ENCODE measurements at places on chromosomes 11 and 22. TPM values are rescaled to one million over a fixed set of nuclear protein-coding genes. Genes with fewer than 3 reads are reported as not detected.

TEX12 gene
- not detected for total RNA-seq

DNA sequence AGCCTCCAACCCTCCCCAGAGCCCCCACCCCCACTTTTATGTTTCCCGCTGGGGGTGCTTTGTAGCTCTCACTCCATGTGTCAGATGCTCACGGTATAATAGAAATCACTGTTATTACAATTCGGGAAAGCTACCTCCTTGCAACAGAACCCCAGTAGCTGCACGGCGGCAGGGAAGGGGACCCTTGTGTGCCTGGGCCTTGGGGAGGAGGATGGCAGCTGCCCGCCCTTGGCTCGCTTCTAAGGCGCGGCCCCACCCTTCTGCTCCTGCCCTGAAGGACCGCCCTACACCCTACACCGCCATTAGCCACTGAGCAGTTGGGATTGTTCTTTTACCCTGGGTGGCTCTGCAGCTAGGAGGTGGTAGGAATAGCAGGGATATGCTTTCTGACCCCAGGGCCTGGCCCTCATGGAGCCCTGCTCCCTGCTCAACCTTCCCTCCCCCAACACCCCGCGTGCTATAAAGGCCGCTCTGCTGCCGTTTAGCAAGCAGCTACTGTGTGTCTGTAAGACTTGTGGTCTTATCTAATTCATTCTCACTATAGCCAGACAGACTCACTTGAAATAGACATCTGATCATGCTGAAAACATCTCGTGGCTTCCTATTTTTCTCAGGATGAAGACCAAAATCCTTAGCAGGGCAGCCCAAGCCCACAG, 219.7 kb downstream of the CEP164 start:
- H3K4me1 ChIP-seq, result no peaks in the 10 kb centered on the region
- no peak overlapping the region for H3K27ac ChIP-seq
- no peak overlapping the region for H3K4me3 ChIP-seq
- H3K36me3 ChIP-seq, result no peaks in the 10 kb centered on the region
- peaks cover 2% of the 10 kb centered on the region for H3K27me3 ChIP-seq

DNA sequence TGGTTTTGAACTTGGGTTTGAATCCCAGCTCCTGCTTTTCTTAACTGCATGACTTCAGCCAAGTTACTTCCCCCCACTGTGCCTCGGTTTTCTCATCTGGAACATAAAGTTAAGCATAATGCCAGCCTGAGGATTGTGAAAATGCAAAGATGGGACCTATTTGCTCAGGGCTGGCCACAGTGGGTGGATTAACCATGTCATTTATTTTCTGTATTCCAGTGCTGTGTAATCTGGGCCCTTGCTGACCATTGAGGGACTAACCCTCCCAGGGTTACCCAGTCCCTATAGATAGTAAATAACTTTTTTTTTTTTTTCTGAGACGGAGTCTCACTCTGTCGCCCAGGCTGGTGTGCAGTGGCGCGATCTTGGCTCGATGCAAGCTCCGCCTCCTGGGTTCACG, 1.5 kb upstream of the VPREB3 start:
- H3K27me3 ChIP-seq, result no peaks in the 10 kb centered on the region
- DNase-seq, result no peak
- H3K4me1 ChIP-seq, result peaks cover 16% of the 10 kb centered on the region
- no peak overlapping the region for H3K27ac ChIP-seq
- no peak overlapping the region for H3K4me3 ChIP-seq
- H3K36me3 ChIP-seq, result no peaks in the 10 kb centered on the region

DNA sequence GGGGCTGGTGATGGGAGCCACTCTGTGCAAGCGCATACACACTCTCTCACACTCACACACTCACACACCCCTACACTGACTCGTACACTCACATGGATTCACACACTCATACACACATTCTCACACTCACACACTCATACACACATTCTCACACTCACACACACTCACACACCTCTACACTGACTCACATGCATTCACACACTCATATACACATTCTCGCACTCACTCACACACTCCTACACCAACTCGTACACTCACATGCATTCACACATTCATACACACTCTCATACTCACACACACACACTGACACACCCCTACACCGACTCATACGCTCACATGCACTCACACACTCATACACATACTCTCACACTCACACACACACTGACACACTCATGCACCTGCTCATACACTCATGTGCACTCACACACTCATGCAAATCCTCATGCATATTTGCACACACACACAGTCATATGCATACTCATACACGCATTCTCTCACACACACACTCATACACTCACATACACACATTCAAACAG, 5.1 kb downstream of the KRTAP5-11 start:
- H3K36me3 ChIP-seq, result no peaks in the 10 kb centered on the region
- H3K27ac ChIP-seq, result no peak overlapping the region
- peaks cover 2% of the 10 kb centered on the region for H3K27me3 ChIP-seq
- DNase-seq, result no peak

GRCh38 chr11:79212741-79213190, 228.1 kb downstream of the TENM4 start:
- no peaks in the 10 kb centered on the region for H3K4me1 ChIP-seq
- no peaks in the 10 kb centered on the region for H3K36me3 ChIP-seq
- H3K27me3 ChIP-seq, result no peaks in the 10 kb centered on the region
- no peak overlapping the region for H3K27ac ChIP-seq
- DNase-seq, result no peak

GRCh38 chr11:128407962-128408361, 179.4 kb downstream of the ETS1 start:
- H3K27ac ChIP-seq, result no peak overlapping the region
- H3K4me3 ChIP-seq, result no peak overlapping the region
- no peaks in the 10 kb centered on the region for H3K27me3 ChIP-seq
- peaks cover 13% of the 10 kb centered on the region for H3K4me1 ChIP-seq

Measured in activated CD8-positive, alpha-beta T cell treated with anti-CD3 and anti-CD28 coated beads, Interleukin-2, amount 10 ng/mL, durations not matched to agents 7 days and 5 days (primary cell).